ENCODE measurements at places on chromosomes 5 and 9. TPM values are rescaled to one million over a fixed set of nuclear protein-coding genes. Genes with fewer than 3 reads are reported as not detected.

TYRP1 gene
- not detected for total RNA-seq

DNA sequence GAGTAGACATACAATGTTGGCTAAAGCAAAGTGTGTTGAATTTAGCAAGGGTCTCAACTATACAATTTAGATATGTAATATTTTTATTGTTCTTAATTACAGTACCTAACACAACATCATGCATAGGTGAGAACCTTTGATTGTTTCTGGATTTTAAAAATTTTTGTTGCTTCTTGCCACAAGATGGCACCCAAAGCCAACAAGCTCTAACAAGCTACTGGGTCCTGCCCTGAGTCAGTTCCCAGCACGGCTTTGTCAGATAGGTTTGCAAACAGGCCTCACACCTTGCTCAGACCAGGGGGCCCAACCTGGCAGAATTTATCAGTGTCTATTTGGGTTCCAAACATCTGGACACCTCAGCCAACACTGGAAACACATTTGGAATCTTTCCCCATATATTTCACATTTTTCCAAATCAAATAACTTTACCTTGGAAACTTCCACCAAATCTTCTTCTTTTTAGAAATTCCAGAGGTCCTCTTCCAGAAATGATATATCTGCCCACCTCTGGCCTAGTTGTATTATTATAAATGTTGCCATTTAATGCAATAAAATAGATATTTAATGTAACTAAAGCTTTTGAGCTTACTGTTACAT, 49.5 kb upstream of the EGFLAM start:
- no peak for DNase-seq

GRCh38 chr5:14628346-14628745, 36.2 kb upstream of the OTULIN start:
- peak; percentile 82 for DNase-seq

GRCh38 chr5:178416919-178417318, 173.3 kb downstream of the COL23A1 start:
- DNase-seq = no peak

DNA sequence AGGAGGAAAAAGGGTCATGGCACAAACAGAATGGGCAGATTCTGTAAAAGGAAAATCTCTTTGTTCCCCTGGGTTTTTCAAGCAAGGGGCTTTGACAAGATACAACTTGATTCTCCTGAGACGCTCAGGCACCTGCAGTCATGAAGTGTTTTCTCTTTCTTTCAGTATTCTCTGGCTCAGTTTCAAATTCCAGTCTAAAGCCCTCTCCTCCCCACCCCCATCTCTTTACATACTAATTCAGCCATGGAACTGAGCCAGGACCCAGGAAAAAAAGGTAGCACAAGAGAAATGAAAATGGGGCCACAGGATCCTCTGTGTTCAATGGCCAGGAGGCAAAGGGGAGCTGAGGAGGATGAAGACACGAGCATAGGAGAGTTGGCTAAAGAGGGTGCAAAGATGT, 408.4 kb downstream of the SPOCK1 start:
- DNase-seq = no peak

DNA sequence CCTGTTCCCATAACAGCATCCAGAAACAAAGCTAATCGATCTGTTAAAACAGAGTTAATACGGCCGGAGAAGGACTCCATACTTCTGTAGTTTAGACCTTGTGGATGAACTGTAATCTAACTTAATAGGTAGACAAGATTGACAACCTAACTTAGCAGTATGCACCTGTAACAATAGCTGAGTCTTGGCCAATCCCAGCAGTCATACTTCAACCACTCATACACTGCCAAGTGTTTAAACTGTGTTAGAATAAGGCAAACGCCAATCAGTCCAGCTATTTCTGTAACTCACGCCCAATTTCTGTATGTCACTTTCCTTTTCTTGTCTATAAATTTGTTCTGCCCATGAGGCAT, 33.7 kb upstream of the MACIR start:
- DNase-seq = no peak

- no peak for DNase-seq
Observed at GRCh38 chr9:90127923-90128322, 514.7 kb downstream of the DIRAS2 start.
